ENCODE measurements at places on chromosomes 3 and 15.

DNA sequence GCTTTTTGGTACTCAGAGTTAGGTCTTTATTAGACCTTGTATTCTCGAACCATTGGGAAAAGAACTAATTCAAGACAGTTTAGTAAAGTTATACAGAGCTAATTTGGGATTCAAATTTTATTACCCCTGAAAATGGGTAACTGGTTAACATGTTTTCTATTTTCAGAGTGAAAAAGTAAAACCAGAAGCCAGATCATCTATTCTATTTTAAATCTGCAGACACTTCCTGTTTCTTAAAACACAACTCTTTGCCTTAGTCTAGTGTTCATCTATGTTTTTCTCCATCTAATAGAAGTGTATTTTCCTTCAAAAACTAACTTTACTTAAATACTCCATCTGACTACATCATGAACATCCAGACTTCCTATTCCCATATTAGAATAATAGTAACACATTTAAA, 113.4 kb downstream of the CCNL1 start:
- no peak for DNase-seq

GRCh38 chr15:92141607-92142006, 252.1 kb upstream of the ST8SIA2 start:
- no peak for DNase-seq

GRCh38 chr3:78872195-78872594, 895.6 kb downstream of the ROBO1 start:
- no peak for DNase-seq

- no peak for DNase-seq
These were observed 64.2 kb downstream of the LIPC start for GRCh38 chr15:58495891-58496408.

DNA sequence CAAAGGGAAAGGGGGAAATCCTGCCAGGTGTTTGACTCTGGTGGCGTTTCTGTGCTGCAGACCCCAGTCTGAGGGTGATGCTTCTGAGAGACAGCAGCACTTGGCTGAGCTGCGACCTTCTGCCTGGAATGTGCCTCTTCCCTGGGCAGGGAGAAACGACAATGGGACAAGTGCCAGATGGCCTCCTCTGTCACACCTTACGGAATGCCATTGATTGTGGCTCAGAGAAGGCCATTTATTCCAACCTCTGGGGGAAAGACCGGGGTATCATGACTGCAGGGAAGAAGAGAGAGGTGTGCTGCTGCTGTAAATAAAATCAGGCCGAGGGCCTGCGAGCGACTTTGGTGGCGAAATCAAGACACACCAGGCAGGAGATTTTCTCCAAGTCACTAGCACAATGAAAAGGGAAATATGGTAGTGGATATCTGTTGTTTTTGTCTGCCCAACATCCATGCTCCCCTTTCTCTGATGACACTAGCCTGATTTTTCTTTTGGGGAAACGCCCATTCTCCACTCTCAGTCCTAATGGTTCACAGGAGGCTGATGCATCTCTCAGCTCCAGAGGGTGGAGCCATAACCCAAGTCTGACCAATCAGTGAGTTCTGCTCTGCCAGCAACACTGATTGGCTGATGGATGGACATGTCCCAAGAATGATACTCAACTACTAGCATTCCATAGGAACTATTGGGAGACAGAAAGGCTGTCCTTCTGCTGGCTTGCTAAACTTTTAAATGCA, 336.1 kb downstream of the FOXP1 start:
- no peak for DNase-seq

GRCh38 chr3:157067114-157067513, 92.8 kb downstream of the CCNL1 start:
- no peak for DNase-seq

DNA sequence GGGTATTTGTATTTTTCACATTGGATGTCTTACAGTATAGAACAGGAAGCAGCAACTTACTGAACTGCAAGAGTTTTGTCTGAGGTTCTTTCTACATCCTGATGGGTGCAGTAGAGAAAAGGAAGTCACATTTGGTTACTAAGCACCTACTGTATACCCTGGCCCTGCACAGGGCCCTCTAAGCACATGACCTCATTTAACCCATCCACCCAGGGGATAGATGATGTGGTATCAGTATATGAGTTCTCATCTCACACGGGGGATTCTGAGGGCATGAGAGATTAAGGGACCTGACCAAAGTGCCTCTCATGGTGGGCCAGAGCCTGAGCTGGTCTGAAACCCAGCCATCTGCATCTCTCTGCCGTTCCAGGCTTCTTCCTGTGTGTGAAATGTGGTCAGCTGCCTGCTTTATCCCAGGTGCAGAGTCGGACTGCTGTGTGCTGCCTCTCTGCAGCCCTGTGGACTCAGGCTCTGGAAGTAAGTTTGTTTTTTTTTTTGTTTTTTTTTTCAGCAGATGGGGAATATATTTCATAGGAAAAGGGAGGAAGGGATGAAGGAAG, 17.9 kb downstream of the SLC6A11 start:
- no peak for DNase-seq

DNA sequence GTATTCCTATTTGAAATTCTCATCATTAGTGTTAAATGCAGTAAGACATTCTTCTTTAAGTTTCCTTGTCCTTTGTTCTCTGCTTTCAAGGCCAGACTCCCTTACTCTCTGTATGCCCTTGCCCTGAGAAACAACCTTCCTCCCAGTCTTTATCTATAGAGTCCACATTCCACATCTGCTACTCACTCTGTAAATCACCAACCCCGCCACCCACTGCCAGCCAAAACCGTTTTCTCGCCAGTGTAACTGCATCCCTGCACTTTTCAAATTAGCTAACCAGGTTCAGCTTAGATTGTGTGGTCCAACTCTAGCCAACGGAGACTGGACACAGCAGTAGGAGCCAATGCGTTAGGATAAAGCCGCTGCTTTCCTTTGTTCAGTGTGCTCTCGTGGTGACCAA, 402.4 kb upstream of the PDZRN3 start:
- no peak for DNase-seq

- no peak for DNase-seq
These were observed 64.2 kb upstream of the CMSS1 start for GRCh38 chr3:99753268-99753975.

GRCh38 chr3:157135671-157136396, 24.1 kb downstream of the CCNL1 start:
- DNase-seq: no peak

DNA sequence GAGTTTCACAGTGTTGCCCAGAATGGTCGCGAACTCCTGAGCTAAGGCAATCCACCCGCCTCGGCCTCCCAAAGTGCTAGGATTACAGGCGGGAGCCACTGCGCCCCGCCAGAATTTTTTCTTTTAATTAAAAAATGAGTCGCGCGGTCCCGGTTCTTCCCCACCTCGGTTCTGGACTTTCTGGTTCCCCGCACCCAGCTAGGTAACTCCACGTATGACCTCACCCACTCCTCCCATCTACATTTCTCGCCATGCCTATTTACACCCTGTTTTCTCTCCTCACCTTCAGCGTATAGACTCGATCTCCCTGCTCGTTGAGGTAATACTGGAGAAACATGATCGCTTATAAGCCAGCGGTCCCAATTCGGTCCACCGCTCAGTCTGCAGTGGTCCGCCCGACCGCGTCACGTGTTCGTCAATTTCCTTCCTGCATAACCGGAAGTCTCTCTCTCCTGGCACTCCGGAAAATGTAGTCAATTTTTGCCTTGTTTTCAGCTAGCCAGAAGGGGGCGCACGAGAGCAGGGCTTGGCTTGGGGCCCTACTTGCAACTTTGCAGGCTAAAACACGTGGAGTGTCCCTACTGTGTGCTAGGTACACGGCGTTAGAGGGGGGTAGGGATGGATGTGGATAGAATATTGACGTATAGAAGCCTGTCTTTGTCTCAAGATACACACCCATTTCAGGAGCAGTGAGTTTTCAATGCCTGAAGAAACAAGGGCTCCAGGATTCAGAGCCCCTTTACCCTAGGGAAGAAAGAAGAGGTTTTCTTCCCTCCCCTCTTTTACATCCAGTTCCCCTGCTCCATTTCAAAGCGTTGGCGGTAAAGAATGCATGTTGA, at the start of the genes NOP10 and NUTM1:
Gene NOP10, minus strand, starts transcription at position 400 of the 839 bp plus-strand sequence. Its CDS starts 63 bp downstream, at position 337.
Gene NUTM1, plus strand, starts transcription at position 579 of the 839 bp plus-strand sequence. CDS start 382 bp downstream, outside the sequence.
- peak; percentile 94 for DNase-seq

- no peak for DNase-seq
These were observed 91.5 kb downstream of the ST6GAL1 start for GRCh38 chr3:187021748-187022402.

DNA sequence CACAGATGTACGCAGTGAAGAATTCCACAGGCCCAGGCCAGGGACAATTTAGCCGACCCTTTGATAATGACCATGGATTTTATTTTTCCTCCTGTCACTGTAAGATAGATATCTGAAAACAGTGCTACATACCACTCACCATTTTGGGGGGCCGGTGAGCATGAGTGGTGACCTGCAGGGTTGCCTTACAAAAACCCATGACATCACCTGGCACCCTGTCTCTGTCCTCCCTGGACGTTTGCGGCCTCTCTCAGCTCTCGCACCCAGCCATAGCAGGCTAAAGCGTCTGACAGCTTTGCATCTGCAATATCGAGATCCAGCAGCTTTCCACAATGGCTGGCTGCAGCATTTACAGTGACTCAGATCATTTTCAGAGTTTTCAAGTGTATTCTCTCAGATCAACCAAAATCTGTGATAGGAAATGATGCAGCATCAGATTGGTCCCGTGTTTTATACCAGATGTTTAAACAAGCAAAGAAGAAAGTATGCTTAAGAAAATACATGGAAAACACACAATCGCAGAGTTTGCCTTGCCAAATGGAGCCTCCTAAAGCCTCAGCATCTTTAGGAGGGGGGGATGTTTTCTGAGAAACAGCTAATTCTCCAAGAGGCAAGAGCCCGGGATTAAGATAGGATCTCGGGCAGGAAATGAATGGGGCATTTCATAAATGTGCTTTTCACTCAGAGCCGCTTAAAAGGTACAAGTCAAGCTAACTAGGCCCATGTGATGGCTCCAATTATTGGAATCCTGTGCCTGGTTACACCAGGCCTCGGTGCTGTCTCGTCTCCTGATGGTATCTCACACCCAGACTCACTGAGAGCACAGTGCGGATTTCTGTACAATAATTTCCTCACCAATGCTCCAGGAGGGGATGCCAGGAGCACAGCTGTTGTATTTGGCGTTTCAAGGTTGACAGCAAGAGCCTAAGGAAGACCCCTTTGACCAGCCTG, 257.3 kb downstream of the XXYLT1 start:
- no peak for DNase-seq

- no peak for DNase-seq
These were observed 80.3 kb downstream of the SMAD3 start for GRCh38 chr15:67145710-67146109.

DNA sequence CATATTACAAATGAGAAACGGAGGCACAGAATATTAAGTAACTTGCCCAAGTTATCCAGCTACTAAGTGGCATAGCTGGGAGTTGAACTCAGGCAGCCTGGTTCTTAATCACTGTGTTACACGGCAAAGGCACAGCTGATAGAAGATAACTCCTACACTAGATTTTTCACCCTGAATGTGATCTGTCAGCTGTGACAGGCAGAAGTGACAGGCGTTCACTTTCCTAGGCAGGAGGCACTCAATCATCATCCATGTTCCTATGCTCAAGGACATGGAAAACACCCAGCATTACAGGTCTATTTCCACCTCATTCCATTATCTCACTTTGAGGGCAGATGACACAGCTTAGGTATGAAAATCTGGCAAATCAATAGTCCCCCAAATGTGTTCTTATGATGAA, 35.6 kb downstream of the TBC1D2B start:
- no peak for DNase-seq

- no peak for DNase-seq
These were observed 21.3 kb downstream of the KLHL6 start for GRCh38 chr3:183534249-183534648.

GRCh38 chr15:66956672-66957430, 108.6 kb upstream of the SMAD3 start:
- DNase-seq: no peak
